ENCODE measurements at places on chromosomes 5 and 9. TPM values are rescaled to one million over a fixed set of nuclear protein-coding genes. Genes with fewer than 3 reads are reported as not detected.

Gene DMRT3
- 0.34 TPM for total RNA-seq

Gene CYLC2
- not detected for total RNA-seq

Gene CXXC5
- 167 TPM for total RNA-seq

Gene ZBED3
- 6.0 TPM for total RNA-seq

Gene PCDHGA9
- total RNA-seq: 5.2 TPM

Gene TTC23L
- under 0.01 TPM for total RNA-seq

Gene GLRA1
- not detected for total RNA-seq

Gene SLC4A9
- total RNA-seq: not detected

Gene FOXD4L3
- total RNA-seq: not detected

Gene CLIC3
- 0.75 TPM for total RNA-seq

Gene SCGB3A2
- total RNA-seq: not detected

Gene SIT1
- total RNA-seq: not detected

GRCh38 chr5:4614088-4614487 lies 526.0 kb upstream of the ADAMTS16 start:
- DNase-seq: no peak

DNA sequence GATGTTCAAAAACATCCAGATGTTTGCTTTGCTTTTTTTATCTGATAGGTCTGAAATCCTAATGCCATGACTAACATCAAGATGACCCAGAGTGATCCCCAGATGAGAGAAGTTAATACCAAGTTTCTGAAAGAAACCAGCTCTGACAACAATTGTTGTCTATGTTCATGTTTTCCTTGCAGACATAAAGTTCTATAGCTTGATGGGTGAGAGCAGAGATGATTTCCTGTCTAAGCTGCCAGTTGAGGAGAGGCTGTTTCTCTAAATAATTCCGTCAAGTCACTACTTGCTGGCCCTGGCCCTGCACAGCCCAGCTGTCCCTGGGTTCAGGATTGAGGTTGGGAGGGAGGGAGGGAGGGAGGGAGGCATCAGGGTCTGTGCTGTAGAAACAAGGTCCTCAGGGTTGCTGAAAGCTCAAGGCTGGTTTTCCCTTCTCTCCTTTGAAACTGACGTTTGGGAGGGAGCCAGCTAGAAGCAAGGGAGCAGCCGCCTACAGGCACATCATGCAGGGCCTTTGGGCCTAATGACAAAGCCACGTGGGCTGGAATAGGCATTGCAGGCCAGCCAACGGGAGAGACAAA lies 3.9 kb downstream of the SPARC start:
- no peak for DNase-seq

DNA sequence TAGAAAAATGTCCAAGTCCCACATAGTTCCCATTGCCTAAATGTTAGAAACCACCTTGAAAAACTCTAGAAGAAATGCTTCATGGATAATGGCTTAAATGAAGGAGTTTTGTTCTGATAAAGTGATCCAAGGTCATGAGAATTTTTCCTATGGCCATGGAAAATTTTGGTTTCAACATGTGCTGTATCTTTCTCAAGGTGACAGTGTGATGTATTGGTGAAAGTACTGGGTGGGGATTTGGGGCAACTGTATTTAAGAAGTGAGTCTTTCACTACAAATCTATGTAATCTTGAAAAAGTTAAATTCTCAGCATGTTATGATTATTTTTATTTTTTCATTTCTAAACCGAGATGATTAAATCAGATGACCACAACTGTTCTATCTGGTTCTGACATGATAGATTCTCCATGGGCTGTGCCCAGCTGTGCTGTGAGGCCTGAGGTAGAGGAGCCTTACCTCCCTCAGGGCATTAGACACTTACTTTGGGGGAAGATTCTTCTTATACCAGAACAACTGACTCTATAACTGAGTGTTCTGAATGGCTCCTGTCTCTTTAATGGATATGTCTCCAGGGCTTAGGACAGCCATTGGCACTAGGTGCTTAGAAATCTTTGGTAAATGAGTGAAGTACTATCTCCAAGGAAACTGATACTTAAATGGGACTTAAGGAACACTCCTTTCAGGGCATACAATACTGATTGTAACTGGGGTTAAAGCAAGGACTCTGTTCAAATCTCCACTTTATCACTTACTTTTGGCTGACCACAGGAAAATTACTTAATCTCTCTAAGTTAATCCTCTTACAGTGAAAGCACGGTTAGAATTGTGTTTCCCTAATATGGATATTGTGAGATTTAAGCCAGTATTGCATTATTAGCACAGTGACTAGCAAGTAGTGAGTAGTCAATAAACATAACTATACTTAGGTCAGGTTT lies 397.4 kb upstream of the MEF2C start:
- DNase-seq: no peak

GRCh38 chr5:63823583-63823982 lies 138.7 kb downstream of the HTR1A start:
- DNase-seq: no peak

- no peak for DNase-seq
These were observed 339.1 kb downstream of the SPATA31D1 start for GRCh38 chr9:82327641-82328040.

DNA sequence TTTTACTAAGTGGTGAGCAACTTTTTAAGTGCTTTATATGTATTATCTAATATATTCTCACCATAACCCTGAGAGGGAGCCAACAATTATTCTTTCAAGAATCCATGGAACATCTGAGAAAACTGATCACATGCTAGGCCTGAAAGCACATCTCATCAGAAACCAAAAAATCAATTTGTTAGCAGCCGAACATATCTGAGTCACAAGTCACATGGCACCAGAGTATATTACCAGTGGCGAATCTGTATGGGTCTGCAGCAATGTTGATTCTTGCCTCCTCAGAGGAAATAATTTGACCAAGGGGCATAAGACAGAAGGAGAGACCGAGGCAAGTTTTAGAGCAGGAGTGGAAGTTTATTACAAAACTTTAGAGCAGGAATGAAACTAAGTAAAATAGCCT lies 25.3 kb upstream of the SIL1 start:
- DNase-seq: no peak

- no peak for DNase-seq
These were observed 368.6 kb downstream of the DMRTA1 start for GRCh38 chr9:22815246-22815645.

GRCh38 chr9:134802216-134802795 lies 78.3 kb upstream of the FCN2 start:
- no peak for DNase-seq

DNA sequence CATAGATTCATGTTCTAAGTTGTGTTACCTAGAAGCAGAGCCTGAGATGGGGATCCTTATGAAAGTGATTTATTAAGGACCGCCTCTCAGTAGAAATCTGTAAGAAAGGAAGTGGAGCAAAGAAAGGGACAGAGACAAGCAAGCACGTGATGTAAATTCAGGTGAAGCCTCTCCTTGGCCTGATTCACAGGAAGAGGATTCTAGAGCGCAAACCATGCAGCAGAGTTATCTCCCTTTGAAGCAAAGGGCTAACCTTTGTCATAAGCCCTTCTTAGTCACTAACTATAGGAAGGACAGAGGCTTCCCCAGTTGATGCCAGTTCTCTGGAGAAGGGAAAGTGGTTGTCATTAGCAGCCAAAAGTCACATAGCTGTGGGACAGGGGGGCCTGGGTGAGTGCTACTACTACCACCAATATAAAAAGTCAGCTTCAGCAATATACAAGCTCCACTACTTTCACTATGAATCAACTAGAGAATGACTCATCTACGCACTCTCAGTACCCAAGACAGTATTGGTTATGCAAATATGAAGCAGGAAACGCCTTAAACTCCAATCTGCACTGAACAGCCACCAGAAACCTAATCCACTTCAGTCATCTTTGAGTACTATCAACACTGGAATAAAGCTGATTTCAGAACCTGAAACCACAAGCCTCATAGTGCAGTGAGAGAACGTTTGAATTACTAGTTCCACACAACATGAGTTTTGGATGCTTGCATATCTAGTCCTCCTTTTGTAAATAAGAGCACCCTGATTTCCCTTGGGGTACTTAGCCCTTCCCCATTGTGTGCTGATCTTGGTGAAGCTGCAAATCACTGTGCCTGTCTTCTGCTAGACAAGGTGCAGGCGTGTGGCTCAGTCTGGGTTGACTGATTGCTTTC lies 162.7 kb downstream of the ZNF608 start:
- peak; percentile 70 for DNase-seq

- peak; percentile 71 for DNase-seq
These were observed 279.8 kb upstream of the POU5F2 start for GRCh38 chr5:94021246-94021645.

DNA sequence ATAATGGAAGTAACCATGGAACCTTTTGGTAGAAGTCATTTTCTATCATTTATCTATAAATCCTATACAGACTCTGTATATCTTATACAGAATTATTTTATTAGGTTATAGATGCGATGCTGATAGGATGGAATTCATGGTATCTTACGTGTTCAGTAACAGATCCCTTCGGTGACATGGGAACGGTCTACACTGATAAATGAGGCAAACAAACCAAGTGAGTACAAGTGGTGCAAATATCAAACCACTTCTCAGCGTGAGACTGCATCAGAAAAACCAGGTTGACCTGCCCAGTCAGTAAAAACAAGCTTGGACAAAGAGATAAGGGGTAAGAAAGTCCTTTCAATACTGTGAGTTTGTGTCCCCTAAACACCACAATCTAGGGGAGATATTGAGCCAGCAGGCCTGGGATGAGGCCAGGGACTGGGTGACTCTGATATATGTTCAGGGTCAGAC lies 215.5 kb downstream of the GAPVD1 start:
- DNase-seq: no peak

- no peak for DNase-seq
These were observed 72.0 kb upstream of the CKMT2 start for GRCh38 chr5:81161012-81161601.

- DNase-seq: peak; percentile 75
These were observed 1172.9 kb downstream of the CDH12 start for GRCh38 chr5:21680196-21680595.

GRCh38 chr9:114288193-114289091 lies 34.5 kb upstream of the ORM1 start:
- DNase-seq: peak; percentile 69

DNA sequence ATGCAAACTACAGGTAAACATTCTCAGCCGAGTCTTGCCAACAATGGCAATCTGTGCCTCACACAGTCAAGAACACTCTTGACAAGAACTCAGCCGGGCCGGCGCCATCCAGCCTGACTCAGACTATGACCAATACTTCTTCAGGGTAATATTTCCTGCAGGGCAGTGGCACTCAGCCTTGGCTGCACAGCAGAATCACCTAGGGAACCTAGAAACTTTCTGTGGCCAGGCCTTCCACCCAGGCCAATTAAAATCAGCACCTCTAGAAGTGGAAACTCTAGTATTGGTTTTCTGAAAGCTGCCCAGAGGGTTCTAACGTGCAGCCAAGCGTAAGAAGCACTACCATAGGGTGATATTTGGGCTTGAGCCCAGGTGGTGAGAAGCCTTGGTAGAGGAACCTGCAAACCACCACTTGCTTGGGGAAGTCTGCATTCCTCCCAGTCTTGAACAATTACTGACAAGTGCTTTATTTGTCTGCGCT lies 120.6 kb downstream of the TTLL11 start:
- DNase-seq: peak; percentile 72

DNA sequence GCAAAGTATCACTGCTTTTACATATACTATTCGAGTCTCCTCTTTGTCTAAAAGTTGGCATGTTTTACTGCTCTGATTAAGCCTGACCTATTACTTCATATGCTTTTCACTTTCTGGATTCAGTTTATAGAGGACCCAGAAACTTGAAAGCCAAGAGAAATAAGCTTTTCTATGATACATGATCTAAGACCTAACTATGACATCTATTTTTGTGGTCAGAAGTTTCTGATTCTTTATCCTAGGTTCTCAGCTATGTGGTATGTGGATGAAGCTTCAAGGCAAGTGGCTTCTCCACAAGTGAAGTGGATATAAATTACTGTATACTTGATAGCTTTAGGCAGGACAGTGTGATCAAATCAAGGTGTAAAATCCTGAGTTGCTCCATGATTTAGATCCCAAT lies 6.3 kb downstream of the EDIL3 start:
- DNase-seq: no peak

DNA sequence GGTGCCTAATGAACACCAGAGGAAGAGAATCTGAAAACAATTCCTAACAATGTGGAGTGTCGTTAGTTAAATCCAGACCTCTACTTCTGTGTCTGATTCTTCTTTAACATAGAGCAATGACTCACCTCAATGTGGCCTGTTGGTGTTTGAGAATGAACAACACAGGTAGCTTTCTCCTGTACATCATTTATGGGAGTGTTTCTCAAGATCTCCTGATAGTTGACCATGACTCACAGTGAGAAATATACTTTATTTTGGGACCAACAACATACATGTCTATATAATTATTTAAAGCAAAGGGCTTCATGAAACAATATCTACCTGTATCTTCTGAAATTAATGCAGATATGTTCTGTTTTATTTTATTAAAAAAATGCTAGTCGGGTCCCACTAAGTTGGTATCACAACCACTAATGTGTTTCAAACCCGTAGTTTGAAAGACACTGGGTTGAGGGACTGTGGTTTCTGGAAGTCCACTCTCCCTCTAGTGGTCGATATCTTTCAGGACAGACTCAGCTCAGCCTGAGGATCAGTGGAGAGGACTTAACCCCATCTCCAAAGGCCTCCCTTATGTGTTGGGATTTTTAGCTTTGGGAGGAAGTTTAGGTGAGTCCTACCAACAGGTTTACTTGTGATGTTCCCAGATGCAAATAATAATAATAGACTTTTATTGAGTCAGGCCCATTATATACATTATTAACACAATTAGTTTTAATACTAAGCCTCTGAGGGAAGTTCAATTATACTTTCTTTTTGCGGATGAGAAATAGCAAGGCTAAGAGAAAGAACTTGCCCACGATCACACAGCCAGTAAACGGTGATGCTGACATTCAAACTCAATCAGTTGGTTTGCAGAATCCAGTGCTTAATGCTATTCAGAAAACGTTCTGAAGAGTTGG lies 70.0 kb upstream of the KLF9 start:
- DNase-seq: no peak

DNA sequence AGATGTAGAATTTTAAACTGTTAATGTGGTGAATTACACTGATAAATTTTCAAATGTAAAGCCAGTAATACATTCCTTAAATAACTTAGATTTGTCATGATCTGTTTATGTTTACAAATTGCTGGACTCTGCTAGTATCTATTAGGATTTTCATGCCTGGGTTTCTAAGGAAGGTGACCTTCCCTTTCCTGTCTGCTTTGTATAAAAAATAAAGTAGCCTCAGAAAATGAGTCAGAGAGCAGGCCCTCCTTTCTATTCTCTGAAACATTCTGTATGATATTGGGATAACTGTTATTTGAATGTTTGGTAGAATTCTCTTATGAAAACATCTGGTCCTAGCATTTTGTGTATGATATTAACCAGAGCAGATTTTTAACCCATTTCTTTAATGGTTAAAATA lies 255.3 kb downstream of the SYK start:
- no peak for DNase-seq

- DNase-seq: no peak
These were observed 368.8 kb upstream of the SPATA31A5 start for GRCh38 chr9:60545346-60545877.

DNA sequence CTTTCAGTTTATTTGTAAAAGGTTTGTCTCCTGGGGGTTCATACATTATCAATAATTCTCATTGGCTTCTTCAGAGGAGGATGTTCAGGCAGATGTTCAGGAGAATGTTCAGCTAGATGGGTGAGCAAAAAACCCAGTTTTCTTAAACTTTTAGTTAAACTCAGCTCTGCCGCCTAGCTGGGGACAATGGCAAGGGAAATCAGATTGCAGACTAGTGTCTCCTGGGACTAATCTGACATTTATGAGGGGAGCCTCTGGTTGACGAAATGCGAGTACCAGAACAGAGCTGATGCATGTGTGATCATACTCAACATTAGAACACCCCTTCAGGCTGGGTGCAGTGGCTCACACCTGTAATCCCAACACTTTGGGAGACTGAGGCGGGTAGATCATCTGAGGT lies 314.4 kb downstream of the ARL15 start:
- DNase-seq: no peak

GRCh38 chr9:27655441-27655840 lies 82.2 kb upstream of the C9orf72 start:
- DNase-seq: no peak
